ENCODE measurements at places on chromosomes 6 and 20. TPM values are rescaled to one million over a fixed set of nuclear protein-coding genes. Genes with fewer than 3 reads are reported as not detected.

The ULBP3 gene
- total RNA-seq = 1.7 TPM

The BPI gene
- total RNA-seq = not detected

The RHAG gene
- total RNA-seq = 2.5 TPM

The CNKSR3 gene
- 7.4 TPM for total RNA-seq

The HLA-DPA1 gene
- total RNA-seq = 82.3 TPM

The SLC32A1 gene
- total RNA-seq = not detected

The B3GAT2 gene
- not detected for total RNA-seq
